ENCODE measurements at places on chromosomes 6 and 20.

DNA sequence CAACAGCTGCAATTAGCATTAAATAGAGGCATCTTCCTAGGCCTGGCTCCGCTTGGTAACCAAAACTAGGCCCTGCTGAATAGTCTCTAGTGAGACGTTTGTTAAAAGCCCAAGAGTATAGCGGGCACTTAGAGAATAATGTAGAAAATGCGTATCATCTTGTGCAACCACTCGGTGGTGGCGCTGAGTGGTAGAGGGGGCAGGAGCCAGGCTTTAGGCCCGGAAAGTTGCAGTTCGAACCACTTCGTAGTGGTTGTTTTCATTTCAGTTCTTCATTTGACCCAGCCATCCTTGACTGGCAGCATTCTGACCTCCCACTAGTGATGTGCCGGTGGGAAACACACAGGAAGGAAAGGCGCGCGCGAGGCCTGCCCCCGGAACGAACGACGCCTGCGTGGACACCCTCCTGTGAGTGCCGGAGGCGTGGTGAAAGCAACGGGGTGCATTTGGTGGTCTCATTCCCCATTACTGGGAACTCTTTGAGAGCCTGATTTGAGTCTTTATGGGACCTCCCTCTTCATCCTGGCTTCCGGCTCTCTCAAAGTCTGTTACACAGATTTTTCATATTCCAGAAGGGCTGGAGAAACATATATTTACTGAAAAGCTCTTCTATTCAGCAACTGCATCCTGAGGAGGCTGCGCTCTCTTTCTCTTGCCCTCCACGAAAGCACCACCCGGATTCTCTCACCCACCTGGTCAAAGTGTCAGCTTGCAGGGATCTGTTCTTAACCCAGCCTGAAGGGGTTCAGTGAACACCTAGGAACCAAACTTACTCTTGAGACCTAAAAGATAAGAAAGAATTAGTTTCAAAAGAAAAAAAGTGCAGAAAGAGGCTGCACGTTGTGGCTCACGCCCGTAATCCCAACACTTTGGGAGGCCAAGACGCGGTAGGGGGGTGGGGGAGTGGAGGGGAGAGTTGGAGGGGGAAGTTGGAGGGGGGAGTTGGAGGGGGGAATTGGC lies 18.2 kb downstream of the GPX5 start:
- no peak for DNase-seq

GRCh38 chr6:42049948-42050296 lies 402 bp upstream of the TAF8 start:
- DNase-seq: no peak

DNA sequence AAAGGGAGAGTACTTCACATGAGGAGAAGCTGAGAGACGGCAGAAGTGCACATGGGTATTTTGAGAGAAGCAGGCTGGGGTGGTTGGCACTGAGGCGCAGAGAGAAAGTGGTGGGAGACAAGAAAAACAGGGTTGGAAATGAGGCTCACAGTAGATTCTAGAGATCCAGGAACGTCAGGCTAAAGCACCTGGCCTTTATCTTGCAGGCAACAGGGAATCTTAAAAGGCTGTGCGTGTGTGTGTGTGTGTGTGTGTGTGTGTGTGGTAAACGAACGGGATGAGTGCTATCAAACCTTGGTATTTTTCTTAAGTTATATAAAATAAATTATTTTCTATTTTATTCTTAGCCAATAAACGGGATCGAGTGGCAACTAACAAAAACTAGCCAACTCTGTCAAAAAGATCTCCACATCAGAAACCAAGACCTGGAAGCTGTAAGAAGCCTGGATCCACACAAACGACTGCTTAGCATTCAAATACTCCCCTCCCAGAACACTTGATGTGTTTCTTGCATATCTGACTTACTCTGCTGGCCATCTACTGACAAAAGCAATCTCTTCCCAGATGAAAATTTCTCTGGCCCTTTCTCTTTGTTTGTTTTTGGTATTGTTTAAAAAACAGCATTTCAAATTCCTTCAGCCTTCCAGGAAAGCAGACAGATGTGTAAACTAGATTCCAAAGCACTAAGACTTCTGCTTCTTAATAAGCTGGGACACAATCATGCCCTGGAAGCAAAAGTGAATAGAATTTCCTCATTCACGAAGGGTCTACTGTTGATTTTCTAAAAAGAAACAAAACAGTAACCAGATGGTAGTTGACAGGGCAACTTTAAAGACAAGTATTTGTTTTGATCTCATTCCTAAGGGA lies 44.8 kb upstream of the FABP7 start:
- no peak for DNase-seq

GRCh38 chr6:56742122-56742791 lies 99.6 kb upstream of the DST start:
- DNase-seq: no peak

GRCh38 chr6:94254689-94255088 lies 835.3 kb upstream of the EPHA7 start:
- no peak for DNase-seq
